ENCODE measurements at places on chromosomes 6 and 20. TPM values are rescaled to one million over a fixed set of nuclear protein-coding genes. Genes with fewer than 3 reads are reported as not detected.

WFDC5 gene
- polyA plus RNA-seq = not detected

CLDN20 gene
- polyA plus RNA-seq = not detected

ARFRP1 gene
- polyA plus RNA-seq = 36.4 TPM

SLC32A1 gene
- polyA plus RNA-seq = not detected

LTA gene
- polyA plus RNA-seq = 0.26 TPM

HLA-A gene
- polyA plus RNA-seq = 2,621 TPM

C20orf204 gene
- 0.20 TPM for polyA plus RNA-seq

MAFB gene
- polyA plus RNA-seq = 313 TPM

DCDC2 gene
- not detected for polyA plus RNA-seq

TRAPPC3L gene
- 0.17 TPM for polyA plus RNA-seq

ASF1A gene
- polyA plus RNA-seq = 0.93 TPM

FAM83D gene
- not detected for polyA plus RNA-seq

CCDC170 gene
- 7.0 TPM for polyA plus RNA-seq

HLA-DMB gene
- 726 TPM for polyA plus RNA-seq

RPN2 gene
- 169 TPM for polyA plus RNA-seq

SLC29A1 gene
- 14.3 TPM for polyA plus RNA-seq

LAMP5 gene
- 2.6 TPM for polyA plus RNA-seq

METTL24 gene
- not detected for polyA plus RNA-seq
